GM23248 (cell line): ENCODE measurements at places on chromosomes 7 and 10. TPM values are rescaled to one million over a fixed set of nuclear protein-coding genes. Genes with fewer than 3 reads are reported as not detected.
A peak's percentile ranks its signal among the peaks of the same experiment; 100 is the strongest.

GRCh38 chr10:130326954-130327353 lies 190.8 kb downstream of the GLRX3 start:
- DNase-seq, result no peak
- no peak overlapping the region for H3K4me3 ChIP-seq
- no peak overlapping the region for H3K27ac ChIP-seq
- H3K4me1 ChIP-seq, result no peaks in the 10 kb centered on the region

DNA sequence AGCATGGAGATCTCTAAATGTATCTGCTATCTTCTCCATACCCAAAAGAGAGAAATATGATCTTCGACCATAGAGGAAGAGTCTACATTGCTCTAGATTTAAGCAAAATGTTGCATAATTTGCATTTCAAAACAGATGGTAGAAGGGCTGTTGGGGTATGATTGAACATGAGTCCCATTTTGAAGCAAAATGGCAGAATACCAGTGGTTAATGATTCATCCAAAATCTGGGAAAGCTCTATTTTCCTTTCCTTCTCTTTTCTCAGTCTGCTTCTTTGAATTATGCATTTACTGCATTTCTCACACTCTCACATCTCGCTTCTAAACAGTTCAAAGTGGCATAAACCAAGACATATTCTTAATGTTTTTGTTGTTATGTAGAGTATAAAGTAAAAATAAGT lies 178.5 kb downstream of the MACC1 start:
- no peaks in the 10 kb centered on the region for H3K36me3 ChIP-seq
- H3K4me3 ChIP-seq, result no peak overlapping the region
- no peaks in the 10 kb centered on the region for H3K27me3 ChIP-seq
- peak; percentile 10 for DNase-seq
- H3K27ac ChIP-seq, result no peak overlapping the region

DNA sequence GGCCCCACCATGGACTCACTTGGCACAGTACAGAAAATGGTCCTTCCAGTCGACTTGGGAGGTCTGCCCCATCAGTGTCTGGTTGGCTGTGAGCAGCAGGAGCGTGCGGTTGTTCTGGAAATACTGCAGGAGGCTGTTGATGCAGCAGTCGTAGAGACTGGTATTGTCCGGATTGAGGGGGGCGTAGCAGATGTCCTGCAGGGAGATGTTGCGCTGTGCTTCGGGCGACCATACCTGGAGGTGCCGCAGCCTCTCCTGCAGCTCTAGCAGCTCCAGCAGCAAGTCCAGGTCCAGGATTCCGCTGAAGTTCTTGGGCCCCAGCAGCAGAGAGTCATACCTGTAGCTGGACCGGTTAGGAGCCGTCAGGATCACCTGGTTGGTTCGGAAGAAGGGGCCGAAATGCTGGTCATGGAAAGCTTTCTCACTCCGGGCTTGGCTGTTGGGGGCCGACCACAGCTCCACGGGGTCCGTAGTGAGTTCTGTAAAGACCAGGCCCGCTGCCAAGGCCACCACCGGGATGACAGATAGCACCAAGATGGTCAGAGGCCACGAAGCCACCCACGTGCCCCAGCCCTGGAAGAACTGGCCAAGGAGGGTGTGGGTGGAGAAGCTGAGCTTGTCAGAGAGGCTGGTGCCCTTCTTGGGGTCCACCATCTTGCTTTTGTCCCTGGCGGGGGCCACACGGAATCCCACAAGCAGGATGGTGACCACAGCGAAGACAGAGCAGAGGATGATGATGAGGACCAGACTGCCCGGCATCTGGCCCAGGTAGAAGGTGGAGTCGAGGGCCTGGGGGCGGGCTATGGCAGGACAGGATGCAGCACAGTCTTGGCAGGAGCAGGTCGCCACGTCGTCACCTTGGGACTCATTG lies 2.1 kb downstream of the NPC1L1 start:
- no peak overlapping the region for H3K4me3 ChIP-seq
- H3K36me3 ChIP-seq, result no peaks in the 10 kb centered on the region
- peaks cover 5% of the 10 kb centered on the region; the same call in 1 of the 2 replicates for H3K4me1 ChIP-seq
- H3K27ac ChIP-seq, result no peak overlapping the region
- no peak for DNase-seq
- no peaks in the 10 kb centered on the region for H3K27me3 ChIP-seq

EGFR gene
- total RNA-seq, result 53.5 and 55.0 TPM in 2 replicates

DNA sequence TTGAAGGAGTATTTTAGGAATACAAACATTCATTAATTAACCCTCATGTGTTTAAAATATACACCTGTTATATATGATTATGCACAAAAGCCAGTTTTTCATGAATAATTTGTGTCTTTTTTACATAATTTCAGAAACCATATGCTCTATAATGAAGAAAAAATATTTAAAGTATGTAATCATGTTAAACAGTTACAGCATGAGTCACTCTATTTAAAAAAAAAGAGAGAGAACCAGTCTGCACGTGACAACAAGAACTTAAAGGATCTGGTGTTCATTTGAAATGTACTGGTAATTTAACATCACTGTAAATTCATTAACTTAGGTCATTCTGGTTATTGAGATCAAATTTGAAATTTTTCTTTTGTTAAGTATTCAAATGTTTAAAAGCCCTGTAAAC lies 228.5 kb downstream of the CACNB2 start:
- H3K4me1 ChIP-seq, result peaks cover 8% of the 10 kb centered on the region
- no peak overlapping the region for H3K4me3 ChIP-seq
- peak; percentile 34 for DNase-seq
- no peaks in the 10 kb centered on the region for H3K27me3 ChIP-seq
- H3K36me3 ChIP-seq, result no peaks in the 10 kb centered on the region

TFEC gene
- 0.51 TPM in 1 of 2 replicates, not detected in the other for total RNA-seq

GRCh38 chr10:121355161-121355560 lies 243.1 kb downstream of the FGFR2 start:
- H3K4me3 ChIP-seq, result no peak overlapping the region
- H3K36me3 ChIP-seq, result no peaks in the 10 kb centered on the region
- DNase-seq, result no peak
- H3K4me1 ChIP-seq, result no peaks in the 10 kb centered on the region
- H3K27ac ChIP-seq, result no peak overlapping the region

DNA sequence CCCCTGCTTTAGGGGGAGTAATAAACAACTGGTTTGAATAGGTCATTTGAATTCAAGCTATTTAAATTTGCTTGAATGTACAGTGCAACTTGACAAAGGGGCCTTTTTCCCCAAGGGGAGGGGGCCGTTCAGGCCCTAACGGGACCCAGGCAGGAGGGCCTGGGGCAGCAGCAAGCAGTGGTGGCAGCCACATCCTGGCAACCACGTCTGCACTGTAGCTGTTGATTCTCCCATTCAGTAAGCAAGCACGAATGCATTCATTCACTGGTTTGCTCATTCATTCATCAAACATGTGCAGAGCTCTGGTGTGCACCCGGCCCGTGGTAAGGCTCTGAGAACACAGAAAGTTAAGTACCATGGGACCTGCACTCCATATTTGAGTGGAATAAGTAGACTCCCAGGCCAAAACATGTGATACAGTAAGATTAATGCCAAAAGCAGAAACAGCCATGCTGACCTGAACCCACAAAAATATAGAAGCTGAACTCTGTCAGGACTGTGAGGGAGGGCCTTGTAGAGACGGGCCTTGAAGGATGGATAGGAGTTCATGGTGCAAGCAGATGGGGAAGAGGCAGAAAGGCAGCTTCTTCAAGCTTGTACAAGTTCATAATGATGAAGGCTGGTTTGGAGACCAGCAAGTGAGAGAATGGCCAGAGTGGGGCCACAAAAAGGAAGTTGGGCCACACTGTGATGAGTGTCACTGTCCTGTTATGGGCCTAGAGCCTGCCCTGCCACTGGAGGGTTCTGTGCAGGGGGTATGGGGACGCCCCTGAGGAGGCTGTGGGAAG lies 29.3 kb upstream of the C10orf53 start:
- no peak for DNase-seq
- no peaks in the 10 kb centered on the region for H3K36me3 ChIP-seq
- no peak overlapping the region for H3K4me3 ChIP-seq
- no peak overlapping the region for H3K27ac ChIP-seq
- peaks cover 43% of the 10 kb centered on the region for H3K27me3 ChIP-seq
- no peaks in the 10 kb centered on the region for H3K4me1 ChIP-seq

RPEL1 gene
- not detected in 2 replicates for total RNA-seq

- no peaks in the 10 kb centered on the region for H3K36me3 ChIP-seq
- H3K4me1 ChIP-seq, result peaks cover 22% of the 10 kb centered on the region
- no peak overlapping the region for H3K27ac ChIP-seq
- H3K27me3 ChIP-seq, result no peaks in the 10 kb centered on the region
- peak; percentile 80 for DNase-seq
Measured at GRCh38 chr7:84677117-84677732, 482.6 kb upstream of the SEMA3A start.

DNA sequence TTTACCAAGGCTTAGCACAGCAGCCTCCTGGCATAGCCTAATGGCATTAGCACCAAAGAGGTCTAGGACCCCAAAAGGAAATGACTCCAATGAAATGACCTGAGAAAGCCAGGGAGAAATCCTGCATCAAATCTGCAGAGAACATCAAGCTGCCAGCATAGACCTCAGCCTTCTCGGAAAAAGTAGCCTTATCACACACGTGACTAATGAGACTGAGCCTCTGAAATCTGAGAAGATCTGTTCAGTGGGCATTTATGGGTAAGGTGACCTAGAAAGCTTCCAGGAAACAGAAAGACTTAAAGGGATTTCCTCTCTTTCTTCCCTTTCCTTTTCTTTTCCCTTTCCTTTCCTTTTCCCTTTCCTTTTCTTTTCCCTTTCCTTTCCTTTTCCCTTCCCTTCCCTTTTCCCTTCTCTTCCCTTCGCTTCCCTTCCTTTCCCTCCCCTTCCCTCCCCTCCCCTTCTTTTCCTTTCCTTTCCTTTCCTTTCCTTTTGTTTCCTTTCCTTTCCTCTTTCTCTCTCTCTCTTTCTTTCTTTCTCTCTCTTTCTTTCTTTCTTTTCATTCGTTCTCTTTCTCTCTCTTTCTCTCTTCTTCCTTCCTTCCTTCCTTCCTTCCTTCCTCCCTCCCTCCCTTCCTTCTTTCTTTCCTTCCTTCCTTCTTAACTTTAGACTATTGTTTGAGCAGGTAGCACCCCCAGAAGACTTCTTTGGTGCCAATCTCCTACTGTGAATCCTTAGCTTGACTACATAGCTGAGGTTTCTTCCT lies 23.1 kb upstream of the PTTG1IP2 start:
- no peak for DNase-seq
- no peaks in the 10 kb centered on the region for H3K4me1 ChIP-seq
- no peaks in the 10 kb centered on the region for H3K27me3 ChIP-seq

DNA sequence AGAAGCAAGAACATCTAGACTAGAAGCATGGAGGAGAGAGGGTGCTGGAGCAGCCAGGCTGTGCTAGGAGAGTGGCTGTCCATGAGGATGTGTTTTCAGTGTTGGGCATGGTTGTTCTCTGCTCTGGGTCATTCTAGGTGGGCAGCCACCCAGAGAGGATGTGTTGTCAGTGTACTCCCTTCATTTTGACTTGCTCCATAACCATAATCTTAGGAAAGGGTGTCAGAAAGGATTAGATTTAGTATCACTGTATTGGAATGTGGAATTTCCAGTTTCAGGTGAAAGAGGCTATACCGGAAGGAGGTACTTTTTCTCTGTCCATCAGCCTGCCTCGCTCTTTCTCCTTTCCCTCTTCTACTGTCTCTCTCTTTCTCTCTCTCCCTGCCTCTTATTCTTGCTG lies 474.5 kb upstream of the PODXL start:
- no peak overlapping the region for H3K4me3 ChIP-seq
- H3K27me3 ChIP-seq, result peaks cover 8% of the 10 kb centered on the region; the same call in 1 of the 2 replicates
- no peaks in the 10 kb centered on the region for H3K4me1 ChIP-seq
- no peak overlapping the region for H3K27ac ChIP-seq
- no peak for DNase-seq
- H3K36me3 ChIP-seq, result no peaks in the 10 kb centered on the region

DNA sequence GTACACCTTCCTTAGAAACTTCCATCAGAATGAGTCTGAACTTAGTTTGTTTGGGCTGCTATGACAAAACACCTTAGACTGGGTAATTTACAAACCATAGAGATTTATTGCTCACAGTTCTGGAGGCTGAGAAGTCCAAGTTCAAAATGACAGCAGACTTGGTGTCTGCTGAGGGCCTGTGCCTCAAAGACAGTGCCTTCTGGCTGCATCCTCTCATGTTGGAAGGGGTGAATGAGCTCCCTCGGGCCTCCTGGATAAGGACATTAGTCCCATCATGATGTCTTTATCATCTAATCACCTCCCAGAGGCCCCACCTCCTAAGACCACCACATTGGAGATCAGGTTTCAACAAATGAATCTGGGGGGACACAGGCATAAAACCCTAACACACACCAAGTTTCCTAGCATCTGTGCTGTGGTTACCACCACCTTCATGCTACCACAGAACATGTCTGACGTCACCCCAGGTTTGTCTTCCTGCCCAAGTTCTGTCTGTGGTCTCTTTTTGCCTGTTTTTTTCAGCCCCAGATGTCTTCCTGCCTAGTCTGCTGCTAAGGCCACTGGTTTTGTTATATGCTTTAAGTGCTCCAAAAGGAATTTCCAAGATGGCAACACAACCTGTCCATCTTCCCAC lies 150.9 kb upstream of the COBL start:
- H3K27me3 ChIP-seq, result no peaks in the 10 kb centered on the region
- H3K4me1 ChIP-seq, result no peaks in the 10 kb centered on the region
- no peak overlapping the region for H3K4me3 ChIP-seq
- no peaks in the 10 kb centered on the region for H3K36me3 ChIP-seq

DNA sequence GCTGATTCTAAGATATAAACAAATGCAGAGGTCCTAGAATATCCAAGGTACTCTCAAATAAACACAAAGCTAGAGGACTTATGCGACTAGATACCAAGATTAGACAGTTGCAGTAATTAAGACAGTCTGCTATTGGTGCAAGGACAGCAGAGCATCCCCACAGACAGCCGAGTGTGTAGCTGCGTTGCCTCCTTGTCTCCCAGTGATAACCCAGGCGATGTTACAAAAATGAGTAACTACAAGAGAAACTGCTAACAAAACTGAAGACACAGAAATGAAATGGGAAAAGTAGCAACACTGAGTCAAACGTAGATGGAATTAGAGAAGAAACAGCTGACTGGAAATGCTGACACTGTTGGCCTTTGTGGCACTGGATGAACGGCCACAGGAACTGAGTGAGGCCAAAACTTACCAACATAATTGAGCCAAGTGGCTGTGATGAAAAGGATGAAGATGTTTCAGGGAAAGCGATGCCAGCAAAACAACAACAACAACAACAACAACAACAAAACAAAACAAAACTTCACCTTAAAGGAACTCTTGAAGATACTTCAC lies 54.3 kb downstream of the BAIAP2L1 start:
- H3K27me3 ChIP-seq, result no peaks in the 10 kb centered on the region
- H3K36me3 ChIP-seq, result no peaks in the 10 kb centered on the region
- no peak overlapping the region for H3K4me3 ChIP-seq
- DNase-seq, result no peak

DNA sequence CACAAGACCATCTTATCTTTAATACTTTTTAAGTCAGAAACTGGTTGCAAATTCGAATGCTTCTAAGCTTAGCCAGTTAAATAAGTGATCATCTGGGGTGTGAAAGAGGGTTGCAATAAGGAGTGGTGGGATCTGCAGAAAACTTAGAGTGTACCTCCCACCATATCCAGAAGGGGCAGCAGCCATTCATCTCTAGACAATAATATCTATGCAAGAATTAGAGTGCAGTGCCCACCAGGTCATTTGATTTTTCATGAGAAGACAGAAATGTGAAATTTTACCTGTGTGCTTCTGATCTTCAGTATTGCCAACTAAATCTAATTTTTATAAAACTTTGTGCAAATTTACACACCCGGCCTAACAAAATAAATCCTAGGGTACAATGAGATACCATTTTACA lies 127.2 kb upstream of the SP4 start:
- no peaks in the 10 kb centered on the region for H3K27me3 ChIP-seq
- DNase-seq, result no peak
- no peaks in the 10 kb centered on the region for H3K36me3 ChIP-seq
- H3K4me3 ChIP-seq, result no peak overlapping the region
- no peaks in the 10 kb centered on the region for H3K4me1 ChIP-seq
